ENCODE measurements at places on chromosomes 11 and 22.

DNA sequence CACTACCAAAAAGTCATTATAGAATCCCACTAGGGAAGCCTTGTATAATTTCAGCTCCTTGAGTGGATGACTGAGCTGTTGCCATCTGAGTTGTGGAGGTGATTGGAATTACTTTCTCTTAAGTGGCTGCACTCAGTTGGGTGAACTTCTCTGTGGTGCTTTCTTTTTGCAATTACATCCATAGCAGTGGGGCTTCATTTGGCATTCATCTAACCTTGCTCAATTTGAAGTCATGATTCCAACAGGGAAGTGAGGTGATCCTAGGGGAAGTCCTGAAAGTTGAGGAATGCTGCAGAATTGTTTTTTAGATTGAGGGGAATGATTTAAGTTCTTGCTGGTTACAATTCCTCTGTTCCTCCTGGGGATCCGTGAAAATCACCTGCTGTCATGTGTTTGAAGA is 39.6 kb downstream of the ARHGAP42 start:
- H3K4me1 ChIP-seq, result peaks cover 42% of the 10 kb centered on the region
- H3K27ac ChIP-seq, result peak overlapping the region; percentile 67
- H3K27me3 ChIP-seq, result no peaks in the 10 kb centered on the region
- 0 out of 2 replicates have a peak overlapping the region, but pooled peaks have one; percentile 7 for H3K4me3 ChIP-seq

DNA sequence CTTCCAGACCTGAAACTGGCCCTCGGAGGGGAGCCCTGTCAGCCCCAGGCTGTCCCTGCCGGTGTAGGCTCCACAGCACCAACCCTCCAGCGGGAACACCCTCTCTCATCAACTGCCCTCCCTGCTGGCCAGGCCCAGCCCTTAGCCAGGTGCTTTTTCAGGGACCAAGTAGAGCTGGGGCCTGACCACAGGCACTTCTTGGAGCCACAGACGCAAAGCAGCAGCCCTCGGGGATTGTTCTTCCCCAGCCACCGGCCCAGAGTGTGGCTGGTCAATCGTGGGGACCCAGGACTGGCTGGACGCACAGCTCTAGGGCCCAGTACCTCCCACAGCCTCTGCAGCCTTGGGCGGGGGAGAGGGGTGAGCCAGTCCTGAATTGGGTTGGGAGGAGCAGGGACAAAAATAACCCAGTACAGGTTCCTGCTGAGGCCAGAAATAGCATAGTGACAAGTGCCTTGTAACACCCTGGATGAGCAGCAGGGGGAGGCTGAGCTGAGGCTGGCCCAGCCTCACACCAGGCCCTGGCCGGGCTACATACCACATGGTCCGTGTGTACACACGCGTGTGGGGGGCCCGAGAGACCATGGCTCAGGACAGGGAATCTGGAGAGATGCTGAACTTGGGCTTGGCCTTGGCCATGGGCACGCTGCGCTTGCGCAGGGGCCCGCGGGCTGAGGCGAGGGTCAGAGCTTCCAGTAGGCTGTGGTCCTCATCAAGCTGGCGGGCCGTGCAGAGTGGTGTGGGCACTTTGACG is 2.0 kb downstream of the KCNJ11 start:
- no peak overlapping the region for H3K27ac ChIP-seq
- no peak overlapping the region for H3K4me3 ChIP-seq
- H3K4me1 ChIP-seq, result peaks cover 7% of the 10 kb centered on the region

DNA sequence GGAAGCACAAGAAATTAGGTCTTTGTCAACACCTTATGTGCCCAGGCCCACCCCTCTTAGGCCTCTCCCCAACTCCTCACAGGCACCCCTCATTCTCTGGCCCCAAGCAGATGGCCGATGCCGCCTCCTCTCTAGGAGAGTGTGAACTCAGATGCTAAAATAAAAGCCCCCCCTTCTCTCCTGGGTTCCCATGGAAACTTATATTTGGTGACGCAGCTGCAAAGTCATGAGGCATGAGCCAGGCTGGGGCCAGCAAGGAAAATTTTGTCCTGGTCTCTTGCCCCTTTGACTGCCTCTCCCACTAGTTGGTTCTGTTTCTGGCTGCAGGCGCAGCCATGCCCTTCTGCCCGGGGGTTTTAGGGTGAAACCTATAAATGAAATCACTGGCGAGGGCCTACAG is 11.8 kb downstream of the RCOR2 start:
- DNase-seq, result no peak
- peaks cover 43% of the 10 kb centered on the region for H3K4me1 ChIP-seq
- H3K27me3 ChIP-seq, result no peaks in the 10 kb centered on the region

- no peak overlapping the region for H3K4me3 ChIP-seq
- no peaks in the 10 kb centered on the region for H3K27me3 ChIP-seq
These were observed 119.1 kb upstream of the CSNK2A3 start for GRCh38 chr11:11472106-11472505.

- no peaks in the 10 kb centered on the region for H3K4me1 ChIP-seq
- H3K36me3 ChIP-seq, result no peaks in the 10 kb centered on the region
- H3K27ac ChIP-seq, result no peak overlapping the region
- no peak for DNase-seq
These were observed 29.1 kb downstream of the RAB38 start for GRCh38 chr11:88146106-88146505.

GRCh38 chr11:108628812-108629211 is 35.2 kb upstream of the EXPH5 start:
- H3K4me3 ChIP-seq, result no peak overlapping the region
- H3K27me3 ChIP-seq, result no peaks in the 10 kb centered on the region
- DNase-seq, result no peak
- H3K4me1 ChIP-seq, result peaks cover 14% of the 10 kb centered on the region

- peak overlapping the region; percentile 71 for H3K27ac ChIP-seq
- no peak overlapping the region for H3K4me3 ChIP-seq
- no peak for DNase-seq
- peaks cover 4% of the 10 kb centered on the region for H3K4me1 ChIP-seq
- H3K36me3 ChIP-seq, result no peaks in the 10 kb centered on the region
These were observed 33.4 kb downstream of the AMBRA1 start for GRCh38 chr11:46560300-46560991.

DNA sequence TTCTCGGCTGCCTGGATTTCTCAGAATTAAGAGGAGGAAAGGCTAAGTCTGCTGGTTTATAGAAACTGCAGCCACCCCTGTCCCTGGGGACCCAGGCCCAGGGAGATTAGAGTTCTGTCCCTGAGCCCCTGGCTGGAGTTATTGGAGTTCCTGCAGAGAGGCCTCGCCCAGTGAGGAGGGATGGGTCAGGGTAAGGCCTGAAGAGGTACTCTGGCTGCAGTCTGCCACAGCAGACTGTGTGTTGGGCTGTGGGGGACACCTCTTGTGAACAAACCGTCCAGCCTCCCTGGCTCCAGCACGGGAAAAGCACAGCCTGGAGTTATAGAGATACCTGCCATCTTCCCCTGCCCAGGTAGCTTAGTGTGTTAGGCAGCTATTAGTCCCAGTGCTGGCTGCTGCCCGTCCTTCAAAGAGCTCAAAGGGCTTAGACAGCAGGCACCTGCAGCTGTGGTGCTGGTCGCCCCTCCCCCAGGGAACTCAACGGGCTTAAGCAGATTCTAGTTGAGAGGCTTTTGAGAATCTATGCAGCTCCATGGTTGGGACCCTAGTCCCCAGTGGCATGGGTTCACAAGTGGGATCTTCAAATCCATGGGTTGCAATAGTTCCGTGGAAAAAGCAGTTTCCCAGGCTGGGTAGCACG is 36.6 kb upstream of the MUC15 start:
- H3K4me1 ChIP-seq, result no peaks in the 10 kb centered on the region
- H3K4me3 ChIP-seq, result no peak overlapping the region
- no peaks in the 10 kb centered on the region for H3K27me3 ChIP-seq
- no peaks in the 10 kb centered on the region for H3K36me3 ChIP-seq

All from GM23338 (cell line).